Activated effector memory CD4-positive, alpha-beta T cell treated with Interleukin-2 at 50 U/mL for 16 hours (primary cell): ENCODE measurements at places on chromosomes 5 and 9.

DNA sequence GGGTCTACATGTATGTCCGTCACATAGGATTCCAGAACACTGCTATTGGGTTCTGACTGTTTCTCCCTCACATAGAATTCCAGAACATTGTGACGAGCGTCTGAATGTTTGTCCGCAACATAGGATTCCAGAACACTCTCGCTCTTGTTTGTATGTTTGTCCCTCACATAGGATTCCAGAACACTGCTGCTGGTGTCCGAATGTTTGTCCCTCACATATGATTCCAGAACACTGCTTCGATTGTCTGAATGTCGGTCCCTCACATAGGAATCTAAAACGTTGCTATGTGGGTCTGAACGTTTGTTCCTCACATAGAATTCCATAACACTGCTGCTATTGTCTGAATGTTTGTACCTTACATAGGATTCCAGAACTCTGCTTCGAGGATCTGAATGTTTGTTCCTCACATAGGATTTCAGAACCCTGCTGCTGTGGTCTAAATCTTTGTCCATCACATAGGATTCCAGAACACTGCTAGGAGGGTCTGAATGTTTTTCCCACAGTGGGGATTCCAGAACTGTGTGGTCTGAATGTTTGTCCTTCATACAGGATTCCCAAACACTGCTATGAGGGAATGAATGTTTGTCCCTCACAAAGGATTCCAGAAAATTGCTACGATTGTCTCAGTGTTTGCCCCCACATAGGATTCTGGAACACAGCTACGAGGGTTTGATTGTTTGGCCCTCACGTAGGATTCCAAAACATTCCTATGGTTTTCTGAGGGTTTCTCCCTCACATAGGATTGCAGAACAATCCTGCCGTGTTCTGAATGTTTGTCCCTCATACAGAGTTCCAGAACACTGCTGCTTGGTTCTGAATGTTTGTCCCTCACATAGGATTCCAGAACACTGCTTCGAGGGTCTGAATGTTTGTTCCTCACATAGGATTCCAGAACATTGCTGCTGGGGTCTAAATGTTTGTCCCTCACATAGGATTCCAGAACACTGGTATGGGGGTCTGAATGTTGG, 220.5 kb downstream of the FOXD4L6 start:
- no peak for DNase-seq

DNA sequence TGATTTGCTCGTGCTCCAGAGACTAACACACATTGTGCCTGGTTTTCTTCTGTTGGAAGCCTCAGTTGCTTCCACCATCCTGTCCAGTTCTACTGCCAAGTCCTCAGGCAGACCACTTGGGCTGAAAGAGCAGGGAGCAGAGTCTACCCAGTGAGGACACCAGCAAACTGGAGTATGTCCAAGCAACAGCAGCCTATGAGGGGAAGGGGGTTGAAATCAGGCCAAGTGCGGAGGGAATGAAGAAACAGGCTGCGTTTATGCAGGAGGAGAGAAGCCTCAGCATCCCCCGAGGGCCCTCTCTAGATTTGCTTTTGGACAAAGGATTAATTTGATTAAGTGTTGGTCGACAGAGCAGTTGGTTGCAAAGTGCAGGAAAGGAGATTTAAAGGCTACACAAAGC, 14.5 kb downstream of the DOCK2 start:
- no peak for DNase-seq

GRCh38 chr9:12815888-12816287, 41.1 kb downstream of the LURAP1L start:
- DNase-seq, result no peak

DNA sequence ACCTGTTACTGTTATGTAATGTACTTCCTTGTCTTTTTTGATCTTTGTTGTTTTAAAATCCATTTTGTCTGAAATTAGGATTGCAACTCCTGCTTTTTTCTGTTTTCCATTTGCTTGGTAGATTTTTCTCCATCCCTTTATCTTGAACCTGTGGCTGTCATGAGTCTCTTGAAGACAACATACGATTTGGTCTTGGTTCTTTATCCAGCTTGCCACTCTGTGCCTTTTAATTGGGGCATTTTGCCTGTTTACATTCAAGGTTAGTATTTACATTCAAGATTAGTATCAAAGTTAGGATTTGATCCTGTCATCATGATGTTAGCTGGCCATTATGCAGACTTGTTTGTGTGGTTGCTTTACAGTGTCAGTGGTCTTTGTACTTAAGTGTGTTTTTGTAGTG, 156.8 kb downstream of the GDNF start:
- DNase-seq, result no peak

DNA sequence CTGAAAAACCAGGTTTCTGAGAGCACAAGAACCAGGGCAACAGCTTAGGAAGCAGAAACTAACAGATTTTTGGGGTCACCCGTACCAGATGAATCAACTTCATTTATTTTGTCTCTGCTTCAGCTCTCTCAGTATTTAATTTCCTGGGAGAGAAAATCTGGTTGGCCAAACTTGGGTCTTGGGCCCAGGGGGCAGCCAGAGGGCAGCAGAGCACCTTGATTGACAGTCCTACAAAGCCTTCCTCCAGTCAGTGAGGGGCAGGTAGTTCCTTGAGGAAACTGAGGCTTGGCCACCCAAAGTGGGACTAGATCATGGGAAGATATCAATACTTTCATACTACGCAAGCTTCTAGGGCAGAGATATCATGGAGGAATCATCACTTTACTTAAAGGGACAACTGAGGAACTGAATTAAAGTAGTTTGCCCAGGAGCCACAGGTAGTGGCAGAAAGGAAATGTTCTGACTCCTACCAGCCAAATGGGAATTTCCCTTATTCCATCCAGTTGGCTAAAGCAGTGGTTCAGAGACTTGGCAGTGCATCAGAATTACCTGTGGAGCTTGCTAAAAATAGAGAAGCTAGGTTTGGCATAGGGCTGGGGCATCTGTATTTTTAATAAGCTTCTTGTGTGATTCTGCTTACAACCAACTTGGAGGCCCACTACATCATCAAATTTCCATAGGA, 21.5 kb upstream of the ARHGAP26 start:
- DNase-seq, result peak; percentile 13

DNA sequence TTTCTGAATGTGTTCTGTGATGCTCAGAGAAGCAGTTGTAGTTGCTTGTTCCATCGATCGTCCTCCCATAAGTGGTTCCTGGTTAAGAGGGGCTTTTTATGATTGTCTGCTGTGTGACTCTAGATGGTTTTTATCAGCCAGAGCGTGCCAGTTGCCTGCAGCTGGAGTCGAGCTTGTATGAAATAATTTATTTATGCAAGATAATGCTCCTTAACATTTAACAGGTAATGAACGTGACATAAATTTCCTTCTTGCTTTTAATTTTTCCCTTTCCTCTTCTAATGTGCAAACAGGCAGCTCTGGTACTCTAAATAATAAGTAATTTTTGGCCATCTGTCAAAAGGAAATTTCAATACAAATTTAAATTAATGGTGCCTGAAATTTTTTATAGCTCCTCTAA, 84.4 kb downstream of the TLE4 start:
- DNase-seq, result no peak

DNA sequence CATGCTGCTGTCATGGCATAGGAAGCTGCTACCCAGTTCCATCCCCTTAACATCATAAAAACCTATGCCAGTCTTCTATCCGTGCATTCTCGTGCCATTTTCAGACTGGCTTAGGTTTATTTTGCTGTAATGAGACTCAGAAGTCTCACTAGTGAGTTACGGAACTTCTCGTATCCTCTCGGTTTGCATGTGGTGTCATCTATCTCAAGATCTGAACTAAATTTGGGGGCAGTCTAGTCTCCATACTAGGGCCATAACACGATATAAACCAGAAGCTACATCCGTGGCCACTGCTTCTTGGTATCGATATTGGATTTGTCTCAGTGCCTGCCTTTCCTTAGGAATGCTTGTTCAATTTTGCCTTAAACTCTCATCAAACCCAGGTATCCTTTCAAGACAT, 771.2 kb upstream of the CDH10 start:
- DNase-seq, result no peak

GRCh38 chr9:113954591-113954990, 78.5 kb downstream of the ZNF618 start:
- DNase-seq, result no peak

- DNase-seq, result no peak
Observed at GRCh38 chr5:777756-778161, 6.8 kb downstream of the ZDHHC11B start.

GRCh38 chr5:171424726-171425125, 5.3 kb downstream of the FGF18 start:
- no peak for DNase-seq

DNA sequence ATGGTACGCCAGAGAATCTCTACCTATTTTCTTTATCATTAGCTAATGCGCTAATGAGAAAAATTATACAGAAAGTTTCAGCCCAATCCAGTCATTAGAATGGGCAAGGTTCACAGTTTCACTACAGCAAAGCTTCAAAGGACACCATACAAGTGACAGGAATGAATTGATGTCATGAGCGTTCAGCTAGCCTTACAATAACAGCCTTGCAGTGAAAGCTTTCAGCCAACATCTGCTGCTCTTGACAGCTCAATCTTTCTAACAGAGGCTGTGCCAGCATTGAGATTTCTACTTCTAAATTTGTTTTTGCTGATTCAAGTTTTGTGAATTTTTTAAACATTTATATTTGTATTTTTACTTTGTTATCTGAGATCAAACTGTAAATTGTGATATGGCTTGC, 302.4 kb upstream of the FAM174A start:
- DNase-seq, result no peak

DNA sequence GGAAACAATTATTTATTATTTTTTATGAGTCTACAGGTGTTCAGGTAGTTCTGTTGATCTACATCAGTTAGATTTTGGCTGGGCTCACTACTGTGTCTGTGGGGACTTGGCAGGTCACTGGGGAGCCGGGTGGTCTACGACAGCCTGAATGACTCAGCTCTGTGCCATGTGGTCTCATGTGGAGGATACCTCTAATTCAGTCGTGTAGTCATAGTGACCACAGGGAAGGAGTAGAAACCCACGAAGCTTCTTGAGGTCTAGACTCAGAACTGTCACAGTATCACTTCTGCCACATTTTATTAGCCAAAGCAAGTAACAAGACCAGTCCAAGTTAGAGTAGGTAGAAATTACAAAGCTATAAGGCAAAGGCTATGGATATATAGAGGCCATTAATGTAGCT, 64.7 kb upstream of the GRAMD2B start:
- DNase-seq, result no peak

DNA sequence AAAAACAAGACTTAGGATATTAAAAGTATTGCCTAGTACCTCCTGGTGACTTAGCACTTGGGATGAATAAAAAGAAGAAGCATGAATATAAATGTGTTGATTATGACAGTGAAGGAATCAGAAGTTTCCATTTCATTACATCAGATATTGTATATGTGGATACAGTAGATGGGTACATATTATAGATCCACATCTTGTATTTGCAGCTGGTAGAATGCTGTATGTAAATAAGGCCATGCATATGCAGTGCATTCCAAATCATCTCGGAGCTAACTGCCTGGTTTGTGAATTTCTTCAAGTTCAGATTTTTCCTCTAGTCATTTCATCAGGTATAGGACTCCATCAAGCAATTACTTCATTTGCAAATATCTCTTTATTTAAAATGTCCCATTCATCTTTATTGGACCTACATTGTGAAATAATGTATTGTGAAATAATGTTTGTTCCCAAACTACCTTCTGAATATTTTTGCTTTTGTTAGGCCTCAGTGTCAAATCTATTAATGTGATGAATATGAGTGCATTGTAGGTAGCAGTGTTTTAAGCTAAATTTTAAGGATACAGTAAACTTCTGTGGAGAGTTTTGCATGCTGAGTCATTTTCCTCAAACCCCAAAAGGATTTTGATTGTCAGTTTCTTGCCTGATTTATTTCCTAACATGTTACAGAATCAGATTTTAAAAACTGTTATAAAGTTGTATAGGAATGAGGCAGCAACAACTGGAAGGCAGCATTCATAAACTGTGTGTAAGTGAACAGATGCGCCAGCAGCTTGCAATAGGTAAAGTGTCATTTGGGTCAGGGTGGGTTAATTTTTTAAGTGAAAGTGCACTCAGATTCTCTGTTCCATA, 370.8 kb upstream of the RIOK2 start:
- no peak for DNase-seq
